ENCODE measurements at places on chromosomes 7 and 10. TPM values are rescaled to one million over a fixed set of nuclear protein-coding genes. Genes with fewer than 3 reads are reported as not detected.

- DNase-seq = no peak
Observed at GRCh38 chr7:66845379-66846095, 75.5 kb upstream of the TMEM248 start.

DNA sequence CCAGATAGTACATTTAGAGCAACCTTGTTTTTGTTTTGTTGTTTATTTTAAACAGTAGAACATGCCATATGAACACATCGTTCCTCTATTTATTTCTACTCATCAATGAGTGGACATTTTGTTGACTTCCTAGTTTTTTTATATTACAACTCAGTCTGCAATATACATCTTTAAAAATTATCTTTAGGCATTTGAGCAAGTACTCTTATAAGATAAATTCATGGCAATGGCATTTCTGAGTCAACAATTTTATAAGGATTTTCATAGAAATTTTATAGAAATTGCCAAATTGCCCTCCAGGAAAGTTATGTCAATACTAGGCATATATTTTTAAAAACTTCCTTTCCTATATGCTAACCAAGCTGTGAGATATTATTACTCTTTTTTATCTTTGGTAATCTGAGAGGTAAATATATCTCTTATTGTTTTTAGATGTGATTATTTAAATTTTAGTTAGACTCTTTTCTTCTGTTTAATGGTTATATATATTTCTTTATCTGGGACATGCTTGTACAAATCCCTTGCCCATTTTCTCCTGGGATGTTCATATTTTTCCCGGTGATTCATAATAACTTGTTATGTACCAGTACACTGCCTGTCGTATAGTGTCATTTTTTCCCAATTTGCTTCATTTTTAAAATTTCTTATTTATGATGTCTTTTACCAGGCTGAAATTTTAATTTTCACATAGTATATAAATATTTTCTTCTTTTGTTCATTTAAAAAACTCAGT, 50.5 kb downstream of the FZD1 start:
- DNase-seq = no peak

GRCh38 chr10:493391-494148, 195.9 kb downstream of the DIP2C start:
- DNase-seq = no peak

- no peak for DNase-seq
Observed at GRCh38 chr10:29950391-29950790, 109.0 kb downstream of the JCAD start.

- peak; percentile 28 for DNase-seq
Observed at GRCh38 chr10:27620430-27621397, 116.6 kb downstream of the RAB18 start.

DNA sequence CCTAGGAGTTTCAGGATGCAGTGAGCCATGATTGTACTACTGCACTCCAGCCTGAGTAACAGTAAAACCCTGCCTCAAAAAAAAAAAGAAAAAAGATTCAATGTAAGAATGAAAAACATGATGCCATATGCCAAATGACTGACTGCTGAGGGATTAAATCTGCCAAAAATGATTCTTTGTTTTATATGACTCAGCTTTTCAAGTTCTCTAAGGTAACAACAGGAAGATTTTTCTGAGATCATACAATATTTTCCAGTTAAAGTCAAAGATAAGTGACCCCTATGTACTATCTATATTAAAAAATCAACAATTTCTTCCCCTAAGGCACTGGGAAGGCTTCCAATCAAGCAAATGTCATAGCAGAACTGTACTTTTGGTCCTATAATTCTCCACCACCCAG, 271.2 kb upstream of the IMMP2L start:
- DNase-seq = no peak

DNA sequence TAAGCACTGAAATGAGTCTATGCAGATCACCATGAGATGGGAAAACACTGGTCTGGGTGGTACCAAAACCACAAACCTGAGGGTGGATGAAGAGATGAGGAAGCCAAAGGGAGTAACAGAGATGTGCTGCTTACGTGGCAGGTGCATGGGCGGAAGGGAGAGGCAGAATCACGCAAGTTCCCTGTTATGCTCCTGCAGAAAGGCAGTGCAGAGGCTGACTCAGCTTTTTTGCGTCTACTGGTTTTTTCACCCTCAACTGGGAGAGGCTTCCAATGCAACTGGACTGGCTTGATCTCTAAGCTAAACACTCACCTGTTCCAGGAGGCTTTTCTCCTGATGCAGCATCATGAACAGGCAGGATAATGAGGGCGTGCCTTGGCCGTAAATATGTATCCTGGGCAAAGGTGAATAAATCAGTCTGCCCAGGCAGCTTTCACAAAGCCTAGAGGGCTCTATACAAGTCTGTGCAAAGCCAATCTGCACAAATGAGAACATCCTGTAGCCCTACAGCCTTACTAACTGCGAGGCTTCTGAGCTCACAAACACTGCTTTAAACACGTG, 95.4 kb upstream of the AFAP1L2 start:
- DNase-seq = peak; percentile 83

DNA sequence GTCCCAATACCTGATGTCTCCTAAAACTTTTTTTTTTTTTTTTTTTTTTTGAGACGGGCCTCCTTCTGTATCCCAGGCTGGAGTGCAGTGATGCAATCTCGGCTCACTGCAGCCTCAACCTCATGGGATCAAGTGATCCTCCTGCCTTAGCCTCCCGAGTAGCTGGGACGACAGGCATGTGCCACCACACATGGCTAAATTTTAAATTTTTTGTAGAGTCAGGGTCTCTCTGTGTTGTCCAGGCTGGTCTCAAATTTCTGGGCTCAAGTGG, 28.4 kb downstream of the GTF2IRD1 start:
- no peak for DNase-seq

DNA sequence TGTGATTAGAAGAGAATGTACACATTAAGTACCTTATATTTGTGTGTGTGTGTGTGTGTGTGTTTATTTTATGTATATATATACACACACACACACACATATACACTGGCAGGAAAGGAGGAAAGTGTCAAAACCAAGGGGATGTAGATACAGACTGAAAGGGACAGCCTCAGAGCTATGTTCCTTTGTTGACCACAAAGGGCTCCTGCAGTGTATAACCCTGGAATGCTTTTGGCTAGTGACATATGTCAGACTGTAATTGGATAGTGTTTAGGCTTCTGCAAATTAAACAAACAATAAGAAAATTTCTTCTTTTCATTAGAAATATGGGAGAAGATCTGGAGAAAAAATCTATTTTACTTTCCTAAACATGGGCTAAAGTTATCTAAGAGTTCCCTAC, 15.9 kb downstream of the GBF1 start:
- no peak for DNase-seq

- DNase-seq = no peak
Observed at GRCh38 chr7:44087911-44088838, 5.8 kb upstream of the POLM start.

- DNase-seq = no peak
Observed at GRCh38 chr10:1187855-1188557, 131.8 kb downstream of the WDR37 start.

DNA sequence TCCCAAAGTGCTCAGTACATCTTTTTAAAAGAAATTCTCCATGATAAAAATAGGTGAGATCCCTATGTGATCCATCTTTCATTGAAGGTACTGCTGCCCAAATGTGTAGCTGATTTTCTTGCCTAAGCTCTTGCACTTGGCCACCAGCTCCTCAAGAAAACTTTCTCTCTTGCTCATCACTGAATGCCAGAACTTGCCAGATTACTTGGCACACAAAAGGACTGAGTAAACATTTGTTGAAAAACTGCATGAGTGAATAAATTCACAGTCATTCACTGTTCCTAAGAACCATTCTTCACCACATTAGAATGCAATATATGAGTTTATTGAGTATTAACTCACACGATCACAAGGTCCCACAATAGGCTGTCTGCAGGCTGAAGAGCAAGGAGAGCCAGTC, 99.9 kb downstream of the TRIL start:
- DNase-seq = no peak

DNA sequence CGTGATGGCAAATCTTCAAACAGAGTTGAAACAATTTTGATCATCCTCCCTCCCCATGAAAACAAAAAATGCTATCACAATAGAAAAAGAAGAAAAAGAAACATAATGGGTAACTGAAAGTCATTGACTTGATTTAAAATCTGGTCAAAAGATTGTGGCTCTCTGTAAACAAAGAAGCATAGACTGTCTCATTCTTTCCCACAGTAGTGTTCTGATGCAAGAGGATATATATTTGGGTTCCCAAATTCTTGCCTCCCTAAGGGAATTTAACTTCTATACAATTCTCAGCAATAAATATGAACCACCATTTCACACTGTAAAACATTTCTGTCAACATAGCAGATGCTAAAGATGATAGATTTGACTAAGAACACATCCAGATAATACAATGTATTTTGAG, 32.8 kb upstream of the MEOX2 start:
- no peak for DNase-seq

DNA sequence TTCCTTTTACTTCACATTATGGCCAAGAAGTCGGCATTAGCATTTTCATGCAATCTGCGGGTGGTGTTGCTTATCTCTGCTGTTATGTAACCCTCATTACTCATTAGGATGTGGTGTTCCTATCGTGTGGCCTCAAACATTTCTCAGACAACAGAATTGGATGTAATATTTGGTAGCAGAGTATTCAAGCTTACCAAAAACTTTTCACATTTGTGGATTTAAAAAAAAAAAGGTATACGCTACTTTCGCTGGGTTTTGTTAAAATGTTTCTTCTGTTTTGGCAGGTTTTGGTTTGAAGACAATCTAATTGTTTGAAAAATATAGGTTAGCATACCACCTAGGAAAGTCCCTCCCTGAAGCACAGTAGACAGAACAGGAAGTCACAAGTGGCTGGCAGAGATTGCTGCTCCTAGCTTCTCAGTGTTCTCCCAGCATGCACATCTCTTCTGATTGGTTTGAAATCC, 128.8 kb downstream of the GATA3 start:
- DNase-seq = peak; percentile 9

DNA sequence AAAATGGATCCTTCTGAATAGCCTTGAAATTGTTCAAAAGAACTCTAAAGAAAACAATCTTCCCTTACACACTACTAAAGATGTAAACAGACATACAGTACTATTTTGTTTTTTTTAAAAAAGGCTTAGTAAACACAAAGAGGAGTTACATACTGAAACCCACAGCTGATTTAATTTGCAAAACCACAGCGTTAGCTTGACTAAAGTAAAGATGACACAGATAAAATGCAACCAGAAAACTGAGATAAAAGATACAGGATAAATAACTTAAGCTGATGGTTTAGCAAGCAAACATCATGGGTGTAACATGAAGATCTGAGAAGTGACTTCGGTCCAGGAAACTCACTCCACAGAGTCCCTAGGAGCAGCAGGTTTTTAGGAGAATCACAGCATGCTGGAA, 21.8 kb downstream of the PRKCQ start:
- DNase-seq = no peak

GRCh38 chr10:61907587-61907986, 6.1 kb downstream of the ARID5B start:
- DNase-seq = no peak

DNA sequence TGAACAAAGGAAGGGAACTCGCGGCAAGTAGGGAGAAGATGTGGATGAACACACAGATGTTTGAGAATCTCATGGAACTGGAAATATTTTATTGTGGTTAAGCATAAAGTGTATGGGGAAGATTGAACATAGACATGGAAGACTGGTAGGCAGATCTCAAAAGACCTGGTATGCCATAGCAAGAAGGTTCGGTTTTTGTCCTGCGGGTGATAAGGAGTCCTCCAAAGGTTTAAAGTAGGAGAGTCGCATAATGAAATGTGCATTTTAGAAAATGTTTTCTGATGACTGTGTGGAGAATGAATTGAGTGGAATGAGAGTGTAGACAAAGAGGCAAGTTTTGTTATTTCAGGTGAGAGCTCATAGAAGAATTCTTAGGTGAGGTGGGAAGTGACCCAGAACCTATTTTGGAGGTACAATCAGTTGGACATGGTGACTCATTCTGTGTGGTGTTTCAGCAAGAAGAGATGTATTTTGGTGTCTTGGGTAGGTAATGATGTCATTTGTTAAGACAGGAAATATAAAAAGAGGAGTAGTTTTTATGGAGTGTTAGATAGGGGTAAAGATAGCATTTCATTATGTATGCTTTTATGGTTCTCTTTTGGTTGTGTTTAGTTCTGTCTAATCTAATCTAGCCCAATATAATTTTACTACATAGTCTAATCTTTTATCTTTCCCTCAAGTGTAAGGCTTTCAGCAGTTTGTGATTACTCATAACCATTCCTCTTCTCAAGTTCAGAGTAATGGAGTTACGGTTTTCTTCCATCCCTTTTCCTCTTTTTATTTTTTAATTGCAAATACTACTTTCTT, 239.2 kb downstream of the EXOC4 start:
- DNase-seq = no peak

DNA sequence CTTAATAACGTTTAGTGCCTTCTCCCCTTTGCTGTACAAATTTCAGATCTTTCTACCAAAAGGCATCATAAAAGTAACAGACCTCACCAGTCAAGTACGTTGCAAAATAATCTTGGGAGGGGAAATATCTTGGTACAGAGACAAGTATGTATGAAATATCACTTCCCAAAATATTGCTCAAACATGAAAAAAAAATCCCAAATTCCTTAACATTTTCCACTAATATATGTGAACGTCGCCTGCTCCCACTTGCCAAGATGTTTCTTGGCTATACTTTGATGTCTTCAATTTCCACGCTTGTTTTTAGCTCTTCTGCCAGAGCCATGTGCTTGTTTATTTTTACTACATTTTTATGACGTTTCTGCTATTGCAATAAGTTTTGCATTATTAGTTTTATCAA, 223.5 kb downstream of the PLXNA4 start:
- no peak for DNase-seq

- no peak for DNase-seq
Observed at GRCh38 chr10:34313888-34314287, 501.2 kb downstream of the PARD3 start.

- no peak for DNase-seq
Observed at GRCh38 chr10:75062506-75063299, 48.8 kb upstream of the SAMD8 start.

CNNM1 gene
- 2.2 TPM for polyA plus RNA-seq

SFTPA1 gene
- polyA plus RNA-seq = not detected

PRKAR2B gene
- polyA plus RNA-seq = 16.2 TPM

UNC5B gene
- 10.9 TPM for polyA plus RNA-seq

EPHA1 gene
- polyA plus RNA-seq = 36.7 TPM

MYO3A gene
- polyA plus RNA-seq = 0.93 TPM

CEP41 gene
- 17.2 TPM for polyA plus RNA-seq

RTKN2 gene
- polyA plus RNA-seq = 0.68 TPM

DLX5 gene
- 22.1 TPM for polyA plus RNA-seq

OR2A14 gene
- not detected for polyA plus RNA-seq

NEUROG3 gene
- polyA plus RNA-seq = 0.87 TPM

All from hepatocyte (in vitro differentiated cells).